CD8-positive, alpha-beta memory T cell (primary cell): ENCODE measurements at places on chromosomes 6 and 20.

GRCh38 chr6:62775427-62776022 is 435.7 kb upstream of the FKBP1C start:
- DNase-seq, result no peak

- no peak for DNase-seq
Observed at GRCh38 chr6:139882977-139883728, 508.7 kb upstream of the CITED2 start.

GRCh38 chr20:63309261-63310071 is 16.5 kb downstream of the COL20A1 start:
- DNase-seq, result peak; percentile 15

GRCh38 chr20:61744691-61745396 is 320.8 kb downstream of the TAF4 start:
- DNase-seq, result no peak

GRCh38 chr6:19042420-19042819 is 655.3 kb downstream of the RNF144B start:
- DNase-seq, result no peak

DNA sequence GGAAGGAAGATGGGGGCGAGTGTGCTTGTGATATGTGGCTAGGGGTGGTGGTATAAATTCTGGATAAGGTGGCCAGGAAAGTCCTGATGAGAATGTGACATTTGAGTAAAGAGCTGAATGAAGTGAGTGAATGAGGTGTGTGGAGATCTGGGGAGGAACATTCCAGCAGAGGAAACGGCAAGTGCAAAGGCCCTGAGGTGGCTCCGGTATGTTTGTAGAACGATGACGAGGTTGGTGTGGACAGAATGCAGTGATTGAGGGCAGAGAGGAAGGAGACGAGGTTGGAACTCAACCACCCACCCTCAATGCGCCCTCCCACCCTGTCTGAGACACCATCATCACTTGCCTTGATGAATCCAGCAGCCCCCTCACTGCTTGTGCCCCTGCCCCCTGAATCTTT is 214.1 kb upstream of the RNF24 start:
- DNase-seq, result no peak

DNA sequence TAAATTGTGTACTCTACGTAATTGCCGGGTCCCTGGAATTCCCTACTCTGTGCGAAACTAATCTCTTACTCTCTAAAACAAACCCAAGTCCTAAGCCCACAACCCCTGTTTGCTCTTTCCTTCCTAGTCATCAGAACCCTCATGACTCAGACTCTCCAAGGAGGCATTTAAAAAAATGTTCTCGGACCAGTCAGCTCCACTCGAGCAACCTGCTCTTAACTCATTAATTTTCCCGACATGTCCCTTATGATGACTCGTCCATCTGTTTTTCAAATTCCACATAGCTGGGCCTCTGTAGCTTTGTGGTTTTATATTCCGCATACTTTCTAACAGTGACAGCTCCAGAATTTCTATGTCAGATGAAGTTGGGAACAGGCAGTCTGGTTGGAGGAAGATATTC is 2.6 kb upstream of the MUC22 start:
- no peak for DNase-seq

GRCh38 chr6:129590408-129591022 is 119.5 kb downstream of the ARHGAP18 start:
- no peak for DNase-seq

DNA sequence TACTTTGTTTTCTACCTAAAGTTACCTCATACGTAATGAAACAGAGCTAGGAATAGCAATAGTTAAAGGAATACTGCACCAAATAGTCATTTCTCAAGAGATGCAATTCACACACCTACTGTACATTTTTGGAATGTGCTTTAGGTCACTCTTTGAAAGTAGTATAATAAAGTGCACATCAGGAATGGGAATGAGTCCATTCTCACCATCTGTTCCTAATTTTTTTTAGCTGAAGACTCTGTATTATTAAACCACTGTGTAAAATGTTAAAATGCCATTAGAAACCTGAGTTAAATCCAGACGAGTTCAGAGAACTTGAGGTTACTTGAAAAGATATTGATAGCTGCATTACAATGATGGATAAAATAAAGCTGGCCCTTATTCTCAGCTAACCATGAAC is 51.9 kb upstream of the EPHA7 start:
- no peak for DNase-seq

DNA sequence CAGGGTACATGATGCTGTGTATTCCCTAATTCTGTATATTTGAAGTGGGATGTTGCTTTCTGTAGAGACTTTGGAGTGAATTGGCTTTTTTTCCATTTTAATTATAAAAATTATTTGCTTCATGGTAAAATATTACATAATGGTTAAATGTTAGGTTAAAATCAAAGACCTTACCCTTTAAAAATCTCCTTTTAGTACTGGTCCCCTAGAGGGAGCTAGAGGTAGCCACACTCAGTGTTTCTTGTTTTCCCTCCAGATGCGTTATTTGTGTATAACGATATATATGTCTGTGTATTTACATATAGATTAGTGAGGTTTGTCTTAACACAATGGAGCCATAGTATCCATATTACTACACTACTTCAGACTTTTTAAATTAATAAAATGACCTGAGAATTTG is 146.7 kb downstream of the PLCB4 start:
- no peak for DNase-seq

DNA sequence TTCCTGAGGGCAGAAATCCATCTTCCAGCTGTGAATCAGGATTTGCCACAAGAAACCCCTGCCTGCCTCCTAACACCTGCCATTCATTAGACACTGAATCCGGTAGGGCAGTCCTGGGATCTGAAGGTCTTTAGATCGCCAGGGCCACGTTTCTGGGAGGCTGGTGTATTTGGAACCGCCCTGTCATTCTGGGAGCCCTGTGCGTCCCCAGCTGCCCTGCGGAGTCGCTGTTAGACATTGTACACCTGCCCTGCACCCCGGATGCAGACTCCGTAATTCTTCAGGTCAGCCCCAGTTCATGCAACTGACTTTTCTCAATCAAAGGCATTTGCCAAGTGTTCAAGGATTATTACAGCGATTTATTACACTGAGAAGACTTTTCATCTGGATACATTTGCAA is 193.2 kb downstream of the TBC1D7 start:
- DNase-seq, result no peak
